ENCODE measurements at places on chromosomes 16 and 17.

DNA sequence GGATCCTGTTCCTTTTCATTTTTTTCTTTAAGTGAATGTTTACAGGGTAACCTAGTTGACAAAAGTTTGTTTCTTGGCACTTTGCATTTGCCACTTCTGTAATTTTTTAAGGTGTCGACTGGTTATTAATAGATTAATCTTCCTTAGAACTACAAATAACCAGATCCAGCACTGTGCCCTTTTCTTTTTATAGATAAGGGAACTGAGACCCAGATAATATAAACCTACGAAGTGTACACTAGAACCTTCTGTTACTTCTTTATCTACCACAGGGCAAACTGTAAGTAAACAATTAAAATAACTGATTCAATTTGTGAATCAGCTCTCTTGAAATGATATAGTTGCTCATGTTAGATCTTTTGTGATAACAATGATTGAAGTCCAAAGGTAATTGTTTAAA is 55.4 kb downstream of the NLK start:
- DNase-seq, result no peak

DNA sequence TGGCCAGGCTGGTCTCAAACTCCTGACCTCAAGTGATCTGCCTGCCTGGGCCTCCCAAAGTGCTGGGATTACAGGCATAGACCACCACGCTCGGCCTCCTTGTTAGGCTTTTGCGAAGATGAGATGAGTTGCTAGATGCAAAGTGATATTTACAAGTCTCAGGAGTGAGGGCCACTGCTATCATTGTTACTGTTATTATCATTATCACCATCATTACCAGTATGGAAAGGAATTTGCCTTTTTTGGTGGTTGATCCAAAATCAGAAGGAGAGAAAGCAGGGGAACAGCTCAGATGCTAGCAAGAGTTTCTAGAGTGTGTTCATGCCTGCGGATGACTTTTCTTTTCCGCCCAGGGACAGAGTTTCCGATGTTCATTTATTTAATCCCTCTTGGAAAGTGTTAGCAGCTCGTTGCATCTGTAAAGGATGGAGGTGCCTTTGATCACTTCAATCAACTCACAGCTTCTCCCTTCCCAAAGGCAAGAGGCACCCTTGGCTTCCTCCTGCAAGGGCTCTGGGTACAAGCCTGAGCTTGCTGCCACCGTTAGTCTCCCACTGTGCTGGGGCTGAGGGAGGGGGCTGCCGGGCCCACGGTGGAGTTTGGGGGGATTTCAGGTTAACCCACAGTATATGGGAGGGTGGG is 21.6 kb downstream of the ITPRIPL2 start:
- DNase-seq, result no peak

DNA sequence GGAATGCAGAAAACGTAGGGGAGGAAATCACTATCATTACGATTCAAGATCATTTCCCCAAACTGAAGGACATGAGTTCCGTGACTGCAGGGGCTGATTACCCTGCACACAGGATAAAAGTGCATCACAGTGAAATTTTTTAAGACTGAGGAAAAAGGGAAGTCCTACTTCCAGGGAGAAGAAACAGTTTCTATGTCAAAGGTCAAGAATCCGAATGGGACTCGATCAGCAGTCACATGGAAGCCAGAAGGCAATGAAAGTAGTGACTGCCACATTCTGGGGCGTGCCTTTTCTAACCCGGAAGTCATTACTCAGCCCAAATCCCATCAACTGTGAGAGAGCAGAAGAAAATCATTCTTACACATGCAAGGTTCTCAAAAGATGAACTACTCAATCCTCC is 12.1 kb downstream of the ZZEF1 start:
- no peak for DNase-seq

DNA sequence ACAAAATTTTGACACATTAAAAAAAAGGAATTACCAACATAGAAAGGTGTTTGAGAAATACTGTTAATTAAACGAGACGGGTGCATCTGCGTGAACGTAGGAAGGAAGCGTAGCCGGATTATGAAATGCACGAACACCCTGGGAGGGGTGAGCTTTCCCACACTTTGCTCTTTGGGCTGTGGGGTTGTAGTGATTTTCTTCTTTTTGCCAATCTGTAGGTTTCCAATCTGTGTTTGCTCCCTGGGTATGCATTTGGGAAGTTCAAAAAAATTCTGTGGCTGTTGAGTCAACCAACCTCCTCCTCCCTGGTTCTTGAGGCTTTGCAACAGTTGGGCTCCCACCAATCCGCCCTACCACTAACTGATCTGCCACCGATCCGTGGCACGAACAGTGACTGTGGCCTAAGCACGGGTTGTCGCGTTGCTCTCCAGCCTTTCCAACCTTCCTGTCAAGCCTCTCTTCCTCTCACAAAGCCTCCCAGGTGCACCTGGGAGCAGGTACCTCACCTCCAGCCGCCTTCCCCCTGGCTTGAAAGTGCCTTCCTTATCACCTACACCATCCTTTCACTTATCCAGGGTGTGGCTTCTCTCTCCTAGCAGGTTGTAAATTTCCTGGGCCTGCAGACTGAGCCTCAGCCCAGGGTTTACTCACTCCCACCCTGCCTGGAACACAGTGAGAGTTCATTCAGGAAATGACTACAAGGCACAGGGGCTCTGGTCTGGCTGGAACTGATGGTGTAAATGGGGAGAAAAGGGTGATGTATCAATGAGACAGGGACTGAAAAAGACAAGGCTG is 16.6 kb downstream of the RTN4RL1 start:
- no peak for DNase-seq

GRCh38 chr16:57798953-57799599 is 3.2 kb downstream of the KIFC3 start:
- no peak for DNase-seq

DNA sequence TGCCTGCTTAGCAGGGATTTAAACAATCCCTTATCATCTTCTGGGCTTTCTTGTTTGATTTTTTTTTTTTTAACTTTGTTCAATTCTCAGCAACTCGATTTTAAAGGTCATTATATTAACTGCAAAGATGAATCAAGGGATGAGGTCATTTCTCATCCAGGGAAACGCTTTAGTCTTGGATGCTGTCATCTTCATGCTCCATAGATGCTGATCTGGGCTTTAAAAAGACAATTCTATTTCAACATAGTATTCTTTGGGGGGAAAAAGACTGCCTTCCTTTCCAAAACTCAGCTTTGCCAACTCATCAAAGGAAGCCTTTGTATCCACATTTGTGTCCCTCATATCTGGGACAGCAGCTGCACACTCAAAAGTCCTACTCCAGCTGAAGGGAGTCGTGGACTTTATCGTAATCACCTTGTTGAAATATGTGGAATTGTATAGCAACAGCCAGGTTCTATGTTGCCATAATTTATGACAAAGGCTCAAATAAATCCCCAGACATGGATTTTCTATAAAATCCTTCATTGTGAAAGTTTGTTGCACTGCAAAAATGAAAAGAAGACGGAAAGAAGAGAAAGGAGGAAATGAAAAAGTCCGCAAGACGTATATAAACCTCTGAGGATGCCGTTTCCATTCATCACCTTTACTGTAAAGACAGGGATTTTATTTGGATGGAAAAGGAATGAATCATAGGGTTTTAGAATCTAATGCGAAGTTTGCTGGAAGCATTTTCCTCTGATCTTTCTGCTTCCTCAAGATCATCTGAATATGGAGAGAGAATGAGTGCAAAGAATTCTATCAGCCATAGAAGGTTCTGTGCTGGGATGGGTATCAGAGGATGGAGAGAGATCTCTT is 48.6 kb upstream of the XYLT1 start:
- no peak for DNase-seq

DNA sequence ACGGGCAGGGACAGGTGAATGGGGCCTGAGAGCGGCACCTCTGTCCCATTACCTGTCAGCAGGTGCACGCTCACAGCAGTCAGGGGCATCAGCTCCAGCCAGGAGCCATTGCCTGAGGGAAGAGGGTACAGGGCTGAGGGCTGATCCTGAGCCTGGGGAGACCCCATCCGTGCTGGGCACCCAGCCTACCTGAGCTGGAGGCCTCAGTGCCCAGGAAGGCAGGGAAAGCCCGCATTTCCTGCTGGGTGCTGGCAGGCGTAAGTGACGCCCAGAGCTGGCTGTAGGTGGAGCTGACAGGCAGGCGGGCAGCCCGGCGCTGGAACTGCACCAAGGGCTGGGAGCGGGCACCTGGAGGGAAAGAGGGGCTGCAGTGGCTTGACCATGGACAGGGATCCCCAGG is 7.4 kb downstream of the FAM171A2 start:
- no peak for DNase-seq

DNA sequence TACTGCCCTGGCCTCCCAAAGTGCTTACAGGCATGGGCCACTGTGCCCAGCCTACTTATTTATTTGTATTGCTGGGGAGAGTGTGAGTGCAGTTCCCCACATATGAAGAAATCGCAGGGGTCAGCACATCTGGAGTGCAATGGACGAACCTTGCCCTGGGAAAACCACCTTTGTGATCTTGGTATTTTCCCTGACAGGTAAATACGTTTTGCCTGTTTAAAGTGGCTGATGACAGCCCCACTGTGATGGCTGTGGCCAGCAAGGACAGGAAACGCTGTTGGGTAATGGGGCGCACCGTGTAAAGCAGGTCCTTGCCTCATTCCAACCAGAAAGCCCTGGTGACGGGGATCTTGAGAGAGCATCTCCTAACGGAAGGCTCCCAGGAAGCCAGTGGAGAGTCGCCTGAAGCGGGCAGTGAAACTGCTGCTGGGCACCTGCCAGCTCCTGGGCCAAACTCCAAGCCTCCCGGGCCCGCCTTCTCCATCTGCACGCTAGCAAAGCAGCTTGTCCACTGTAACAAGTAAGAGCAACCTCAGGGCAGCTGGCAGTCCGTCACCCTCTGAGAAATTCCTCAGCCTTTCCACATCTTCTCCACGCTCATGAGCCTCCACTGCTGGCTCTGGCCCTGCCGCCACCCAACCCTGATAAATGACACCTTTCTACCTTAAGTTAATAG is 17.5 kb downstream of the EMC8 start:
- DNase-seq, result no peak

- DNase-seq, result no peak
Measured at GRCh38 chr17:69348429-69348828, 21.5 kb upstream of the ABCA5 start.

DNA sequence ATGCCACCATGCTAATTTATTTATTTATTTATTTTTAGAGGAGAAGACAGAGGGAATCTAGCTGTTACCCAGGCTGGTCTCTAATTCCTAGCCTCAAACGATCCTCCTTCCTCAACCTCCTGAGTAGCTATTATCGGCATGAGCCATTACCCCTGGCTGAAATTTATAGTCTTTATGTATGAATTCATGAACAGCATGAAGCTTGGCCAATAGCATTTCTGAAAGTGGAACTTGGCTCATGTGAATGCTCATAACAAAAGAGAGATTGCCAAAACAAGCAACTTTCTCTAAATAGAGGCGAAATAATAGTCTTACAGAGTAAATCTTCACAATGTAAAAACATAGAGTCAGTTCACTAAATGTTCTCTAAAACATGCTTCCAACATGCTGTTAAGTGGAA is 30.1 kb upstream of the SMURF2 start:
- DNase-seq, result no peak

DNA sequence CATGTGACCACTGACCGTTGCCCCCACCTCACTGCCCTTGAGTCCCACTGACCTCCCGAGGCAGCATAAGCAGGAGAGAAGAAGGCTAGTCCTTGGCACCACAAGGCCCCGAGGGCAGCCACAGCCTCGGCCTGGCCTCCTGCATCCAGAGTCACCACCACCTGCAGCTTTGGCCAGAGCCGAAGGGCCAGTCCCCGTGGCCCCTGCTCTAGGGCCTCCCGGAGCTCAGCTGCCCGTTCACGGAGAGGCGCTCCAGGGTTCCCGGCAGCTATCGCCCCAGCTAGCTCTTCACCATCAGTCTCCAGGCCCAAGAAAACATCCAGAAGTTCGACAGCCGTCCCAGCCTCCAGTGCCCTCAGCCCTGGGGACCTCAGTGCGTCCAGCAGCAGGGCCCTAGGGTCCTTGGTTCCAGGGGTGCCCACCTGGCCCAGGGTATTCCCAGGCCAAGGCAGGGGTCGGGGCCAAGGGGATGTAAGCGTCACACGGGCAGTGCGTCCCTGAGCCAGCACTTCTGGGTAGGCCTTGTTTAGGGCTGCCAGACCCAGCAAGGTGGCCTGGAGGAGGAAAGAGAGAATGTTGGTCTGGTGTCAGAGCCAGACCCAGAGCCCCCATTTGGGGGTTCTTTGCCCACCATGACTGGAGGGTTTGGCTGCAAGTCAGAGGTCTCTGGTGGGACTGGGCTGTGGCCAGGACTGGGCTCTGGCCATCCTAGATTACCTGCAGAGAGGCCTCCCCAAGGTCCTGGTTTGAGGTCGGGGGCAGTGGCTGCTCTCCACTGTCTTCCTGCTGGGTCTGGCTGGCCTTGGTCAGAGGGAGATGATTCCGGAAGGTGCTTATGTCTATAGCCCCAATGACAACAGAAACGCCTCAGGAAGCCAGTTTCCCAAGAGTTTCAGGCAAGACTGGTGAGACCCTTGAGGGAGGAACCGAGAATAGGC is 1.8 kb downstream of the GHDC start:
- DNase-seq, result no peak

DNA sequence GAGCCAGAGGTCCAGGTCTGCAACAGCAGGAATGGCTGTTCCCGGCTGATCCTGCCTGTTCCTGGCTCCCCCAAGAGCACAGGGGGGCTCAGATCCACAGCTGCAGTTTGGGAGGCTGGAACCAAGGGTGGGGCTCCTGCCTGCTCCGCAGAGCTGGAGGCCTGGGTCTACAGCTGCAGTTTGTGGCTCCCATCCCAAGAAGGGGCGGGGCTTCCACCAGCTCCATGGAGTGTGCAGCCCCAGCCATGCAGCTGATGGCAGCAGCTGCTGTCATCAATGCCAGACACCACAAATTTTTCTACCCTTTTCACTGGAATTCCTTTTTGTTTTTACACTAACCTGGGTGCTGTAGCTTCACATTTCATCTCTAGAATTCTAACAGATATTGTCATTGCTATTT is 135.4 kb upstream of the KIF2B start:
- no peak for DNase-seq

DNA sequence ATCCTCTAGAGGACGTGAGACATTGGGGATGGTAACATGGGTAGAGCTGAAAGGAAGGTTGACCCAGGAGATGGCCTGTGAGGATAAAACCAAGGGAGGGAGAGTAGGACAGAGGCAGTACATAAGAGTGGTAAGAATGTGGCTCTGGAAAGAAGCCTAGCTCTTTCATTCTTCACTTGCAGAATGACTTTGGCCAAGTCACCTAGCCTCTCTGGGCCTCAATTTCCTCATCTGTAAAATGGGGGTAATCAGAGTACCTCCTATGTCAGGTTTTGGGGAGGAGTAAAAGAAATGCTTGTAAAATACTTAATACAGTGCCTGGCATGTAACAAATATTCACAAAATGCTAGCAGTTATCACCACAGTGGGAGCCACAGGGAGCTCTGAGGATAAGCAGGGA is 6.9 kb downstream of the KDM6B start:
- no peak for DNase-seq

DNA sequence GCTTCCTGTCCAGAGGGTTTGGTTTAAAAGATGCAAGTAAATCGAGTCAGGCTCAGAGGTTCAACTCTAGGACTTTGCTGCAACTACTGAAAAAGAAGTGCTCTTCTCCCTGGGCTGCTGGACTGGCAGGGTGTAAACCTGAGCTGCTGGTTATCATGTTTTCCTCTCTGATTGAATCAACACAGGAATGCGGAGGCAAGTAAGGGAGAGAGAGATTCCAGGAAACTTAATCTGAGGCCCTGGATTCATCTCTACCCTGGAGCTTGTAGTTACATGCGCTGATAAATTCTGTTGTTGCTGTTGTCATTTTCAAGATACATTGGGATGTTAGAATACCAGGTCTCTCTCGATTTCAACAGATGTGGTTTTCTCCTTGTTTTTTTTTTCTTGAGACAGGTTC is 8.2 kb upstream of the HS3ST3A1 start:
- DNase-seq, result no peak

- no peak for DNase-seq
Measured at GRCh38 chr17:66704858-66705520, 129.9 kb upstream of the CACNG5 start.

Measured in T-helper 9 cell (primary cell).